Natural killer cell treated with Interleukin-12 subunit alpha and Interleukin-12 subunit beta and Interleukin-15 and Interleukin-18, amount 100 ng/mL, for 72 hours (primary cell): ENCODE measurements at places on chromosomes 3 and 15.

DNA sequence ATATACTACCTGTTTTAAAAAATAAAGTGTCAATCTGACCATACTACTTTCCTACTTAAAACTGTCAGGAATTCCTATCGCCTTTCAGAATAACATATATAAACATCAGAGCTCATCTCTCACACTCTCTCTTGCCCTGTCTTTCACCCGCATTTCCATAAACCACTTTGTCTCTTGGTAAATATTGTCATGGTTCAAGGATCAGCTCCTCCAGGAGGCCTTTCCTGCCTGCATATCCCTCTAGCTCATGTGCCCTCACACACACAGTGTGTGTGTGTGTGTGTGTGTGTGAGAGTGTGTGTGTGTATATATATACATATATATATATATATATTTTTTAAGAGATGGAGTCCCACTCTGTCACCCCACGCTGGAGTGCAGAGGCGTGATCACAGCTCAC is 6.7 kb downstream of the SUMF1 start:
- no peak for DNase-seq

GRCh38 chr3:44516230-44516629 is 38.8 kb upstream of the ZNF445 start:
- no peak for DNase-seq

- DNase-seq = no peak
Measured at GRCh38 chr3:126274735-126275619, 82.2 kb downstream of the KLF15 start.

- no peak for DNase-seq
Measured at GRCh38 chr3:65130782-65131181, 443.0 kb upstream of the ADAMTS9 start.

DNA sequence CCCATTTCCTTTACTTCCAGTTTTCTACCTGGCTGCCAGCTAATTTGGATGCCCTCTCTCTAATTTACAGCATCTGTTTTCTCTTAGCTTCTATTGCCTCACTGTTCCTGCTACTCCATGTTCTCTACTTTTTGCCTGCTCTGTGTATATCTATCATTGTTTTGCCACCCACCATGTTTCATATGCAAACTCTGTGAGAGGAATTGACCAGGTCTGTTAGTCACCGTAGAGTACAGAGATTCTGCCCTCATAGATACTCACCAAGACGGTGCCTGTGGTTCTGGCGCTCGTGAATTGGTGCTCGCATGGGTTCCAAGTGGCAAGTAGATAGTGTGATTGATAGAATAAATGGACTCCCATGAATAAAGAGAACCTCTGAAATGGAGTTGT is 288.8 kb downstream of the CNTN6 start:
- DNase-seq = no peak
